NCI-H1436 (cell line): ENCODE measurements at places on chromosomes 2 and 18.

- DNase-seq, result no peak
Observed at GRCh38 chr2:205405752-205406151, 276.5 kb upstream of the NRP2 start.

GRCh38 chr2:70509565-70509964, 44.1 kb downstream of the TGFA start:
- no peak for DNase-seq

GRCh38 chr2:13193075-13193474, 476.3 kb downstream of the TRIB2 start:
- peak; percentile 8 for DNase-seq

GRCh38 chr2:99734236-99734635, 244.4 kb upstream of the REV1 start:
- no peak for DNase-seq

DNA sequence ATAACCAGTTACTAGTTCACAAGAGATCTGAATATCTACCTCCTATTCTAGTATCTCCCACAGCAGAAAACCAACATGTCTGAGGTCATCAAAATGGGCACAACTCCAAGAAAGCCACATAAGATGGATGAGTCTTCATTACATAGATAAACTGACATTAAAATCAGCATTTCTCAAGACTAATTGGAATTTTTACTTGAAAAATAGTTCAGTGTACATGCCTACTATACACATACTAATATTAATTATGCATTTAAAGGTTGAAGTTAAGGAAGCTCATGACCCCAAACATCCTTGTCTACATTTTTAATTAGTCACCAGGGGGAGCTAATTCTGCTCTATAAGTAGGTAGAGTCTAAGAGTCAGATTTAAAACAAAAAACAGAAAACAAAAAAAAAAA, 41.9 kb downstream of the ZNF521 start:
- no peak for DNase-seq

GRCh38 chr2:46485002-46485401, 5.6 kb downstream of the TMEM247 start:
- no peak for DNase-seq

GRCh38 chr18:55839343-55839742, 251.4 kb upstream of the TCF4 start:
- no peak for DNase-seq

DNA sequence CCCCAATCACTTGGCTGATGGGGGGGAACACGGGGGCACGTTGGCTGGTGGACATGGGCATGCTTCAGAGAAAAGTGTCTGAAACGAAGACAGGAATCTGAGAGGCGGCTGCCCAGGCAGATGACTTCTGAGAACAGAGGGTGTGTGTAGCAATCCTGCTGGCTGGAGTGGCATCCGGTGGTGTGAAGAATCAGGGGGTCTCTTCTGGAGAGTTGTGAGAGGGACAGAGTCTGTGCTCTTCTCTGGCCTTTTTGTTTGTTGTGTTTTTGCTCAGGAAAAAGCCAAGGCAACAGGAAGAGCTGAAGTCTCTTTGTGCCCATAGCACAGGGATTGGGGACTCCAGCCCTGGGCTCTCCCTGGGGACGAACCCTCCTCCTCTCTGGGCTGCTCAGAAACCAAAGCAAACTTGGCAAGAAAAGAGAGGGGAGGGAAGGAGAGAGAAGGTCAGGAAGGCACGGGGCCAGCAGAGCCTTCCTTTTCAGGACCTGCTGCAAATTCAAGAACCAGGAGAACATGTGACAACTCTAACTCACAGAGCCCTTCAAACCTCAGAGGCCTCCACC, 97.0 kb upstream of the SMAD2 start:
- no peak for DNase-seq

- DNase-seq, result no peak
Observed at GRCh38 chr2:160838147-160838546, 322.1 kb upstream of the TANK start.

GRCh38 chr2:56334622-56335021, 150.8 kb downstream of the CCDC85A start:
- DNase-seq, result no peak

- no peak for DNase-seq
Observed at GRCh38 chr2:136653861-136654260, 111.5 kb upstream of the THSD7B start.

GRCh38 chr2:30026091-30027055, 105.0 kb upstream of the ALK start:
- DNase-seq, result peak; percentile 6

DNA sequence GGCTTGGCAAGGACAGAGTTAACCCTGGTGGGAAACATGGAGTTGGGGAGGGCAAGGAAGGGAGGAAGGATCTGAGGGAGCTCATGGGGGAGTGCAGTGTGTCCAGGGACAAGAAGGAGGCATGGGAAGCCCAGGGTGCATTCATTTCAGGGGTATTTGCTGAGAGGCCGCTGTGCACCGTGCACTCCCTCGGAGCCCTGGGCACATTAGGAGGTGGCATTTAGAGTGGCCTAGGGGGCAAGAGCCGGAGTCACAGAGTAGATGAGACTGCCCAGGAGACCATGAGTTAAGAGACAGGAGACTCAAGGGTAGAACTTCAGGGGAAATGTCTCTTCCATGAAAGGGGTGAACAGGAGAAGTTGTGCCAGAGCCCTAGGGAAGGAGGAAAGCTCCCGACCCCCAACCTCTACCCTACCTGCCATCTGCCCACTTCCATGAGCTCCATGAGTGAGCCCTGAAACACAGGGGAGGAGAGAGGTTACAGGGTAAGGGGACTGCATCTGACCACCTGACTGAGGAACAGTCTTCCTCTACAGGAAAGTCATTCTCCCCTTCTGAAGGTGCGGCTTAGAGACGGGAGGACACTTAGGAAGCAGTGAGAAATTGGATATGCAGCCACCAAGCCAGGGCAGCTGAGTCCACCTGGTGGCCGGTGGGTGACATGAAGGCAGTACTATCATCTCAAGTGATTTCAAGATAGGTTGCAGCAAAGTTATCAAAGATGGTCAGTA, 58.5 kb upstream of the COPS8 start:
- DNase-seq, result peak; percentile 60

- no peak for DNase-seq
Observed at GRCh38 chr2:241852981-241853631, 5.6 kb downstream of the PDCD1 start.

DNA sequence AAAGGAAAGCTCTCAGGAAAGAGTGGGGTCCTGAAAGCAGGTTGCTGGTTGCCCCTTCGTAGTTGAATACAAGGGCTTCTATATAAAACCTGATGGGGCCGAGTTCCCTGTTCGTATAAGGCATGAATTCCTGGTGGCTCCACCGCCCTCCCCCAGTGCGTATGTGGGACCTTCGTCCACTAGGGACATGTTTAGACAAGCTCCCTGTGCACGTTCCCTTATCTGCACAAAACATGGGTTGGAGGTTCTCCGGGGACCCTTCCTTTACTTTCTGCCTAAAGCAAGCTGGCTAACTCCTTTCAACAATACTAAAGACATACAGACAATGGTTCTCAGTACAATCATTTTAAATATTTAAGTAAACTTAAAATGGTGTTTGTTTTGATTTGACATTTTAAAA, 8.0 kb downstream of the CLUL1 start:
- DNase-seq, result no peak

GRCh38 chr2:148615381-148615841, 29.1 kb upstream of the EPC2 start:
- no peak for DNase-seq

- no peak for DNase-seq
Observed at GRCh38 chr2:119252186-119253113, 28.8 kb downstream of the STEAP3 start.

- no peak for DNase-seq
Observed at GRCh38 chr2:62216113-62216512, 20.2 kb downstream of the B3GNT2 start.

DNA sequence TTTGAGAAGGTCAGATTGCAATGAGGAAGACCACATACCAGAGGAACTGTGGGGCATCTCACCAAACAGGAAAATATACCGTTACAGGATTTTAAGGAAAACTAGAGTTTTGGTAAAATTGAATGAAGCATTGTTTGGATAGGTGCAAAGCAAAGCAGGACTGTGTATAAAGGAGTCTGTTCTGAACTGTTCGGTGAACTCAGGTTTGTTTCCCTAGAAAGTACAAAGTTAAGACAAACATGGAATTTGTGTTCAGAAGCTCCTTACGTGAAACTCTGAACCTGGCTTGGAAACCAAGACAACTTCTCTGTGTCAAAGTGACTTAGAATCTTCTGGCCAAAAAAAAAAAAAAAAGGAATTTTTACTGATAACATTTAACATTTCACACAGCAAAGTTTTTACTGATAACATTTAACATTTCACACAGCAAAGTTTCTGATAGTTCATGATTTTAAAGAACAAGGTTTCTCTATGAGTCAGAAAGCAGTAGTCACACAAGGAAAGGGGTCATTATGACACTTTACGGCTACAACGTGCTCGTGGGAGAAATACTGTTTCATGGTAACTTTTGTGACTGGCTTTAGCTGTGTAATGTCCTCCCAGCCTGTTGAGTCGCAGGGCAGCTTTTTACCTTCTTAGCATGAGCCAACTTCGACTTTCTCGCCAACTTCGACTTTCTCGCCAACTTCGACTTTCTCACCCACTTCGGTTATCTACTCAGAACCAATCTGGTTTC, 21.2 kb upstream of the TET3 start:
- no peak for DNase-seq

- DNase-seq, result no peak
Observed at GRCh38 chr2:69926849-69927515, 12.1 kb downstream of the MXD1 start.

GRCh38 chr2:42569883-42570282, 1.5 kb downstream of the MTA3 start:
- no peak for DNase-seq

- no peak for DNase-seq
Observed at GRCh38 chr2:1450915-1451314, 37.7 kb downstream of the TPO start.

DNA sequence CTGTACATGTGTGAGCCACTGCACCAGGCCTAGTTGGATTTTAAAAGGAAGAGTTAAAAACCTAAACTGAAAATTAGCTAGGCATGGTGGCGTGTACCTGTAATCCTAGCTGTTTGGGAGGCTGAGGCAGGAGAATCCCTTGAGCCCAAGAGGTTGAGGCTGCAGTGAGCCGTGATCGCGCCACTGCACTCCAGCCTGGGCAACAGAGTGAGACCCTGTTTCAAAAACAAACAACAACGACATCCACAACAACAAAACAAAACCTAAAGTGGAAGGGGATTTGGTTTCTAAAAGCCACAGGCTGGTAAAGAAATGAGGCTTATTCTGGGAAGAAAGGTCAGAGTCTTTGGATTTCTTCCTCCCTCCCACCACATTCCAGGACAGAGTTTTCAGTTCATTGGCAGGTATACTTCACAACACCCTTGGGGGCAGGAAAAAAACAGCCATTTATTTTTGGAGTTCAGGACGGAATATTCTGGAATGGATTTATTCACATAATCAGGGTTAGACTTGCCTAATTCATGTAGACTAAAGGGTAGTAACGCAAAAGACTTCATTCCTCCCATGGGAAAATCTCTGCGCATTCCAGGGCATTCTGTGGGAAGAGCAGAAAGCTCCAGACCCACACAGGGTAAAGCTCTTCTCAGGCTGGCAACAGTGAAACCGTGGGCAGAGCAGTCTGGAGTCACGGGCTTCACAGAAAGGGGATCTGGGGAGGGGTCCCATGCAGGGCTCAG, 34.9 kb downstream of the TEX44 start:
- DNase-seq, result no peak

GRCh38 chr18:78936251-78937005, 43.2 kb upstream of the SALL3 start:
- no peak for DNase-seq

- no peak for DNase-seq
Observed at GRCh38 chr2:121288454-121289231, 3.6 kb upstream of the TFCP2L1 start.

GRCh38 chr18:22466608-22467395, 49.1 kb upstream of the CTAGE1 start:
- no peak for DNase-seq

- no peak for DNase-seq
Observed at GRCh38 chr2:24986372-24986771, 14.6 kb upstream of the DNAJC27 start.

- no peak for DNase-seq
Observed at GRCh38 chr18:61034580-61034979, 298.6 kb upstream of the CDH20 start.

- no peak for DNase-seq
Observed at GRCh38 chr18:46253498-46253897, 149.3 kb downstream of the HAUS1 start.

GRCh38 chr2:54586062-54586461, 129.9 kb downstream of the SPTBN1 start:
- DNase-seq, result no peak

GRCh38 chr2:105486762-105487141, 87.9 kb upstream of the FHL2 start:
- DNase-seq, result no peak

DNA sequence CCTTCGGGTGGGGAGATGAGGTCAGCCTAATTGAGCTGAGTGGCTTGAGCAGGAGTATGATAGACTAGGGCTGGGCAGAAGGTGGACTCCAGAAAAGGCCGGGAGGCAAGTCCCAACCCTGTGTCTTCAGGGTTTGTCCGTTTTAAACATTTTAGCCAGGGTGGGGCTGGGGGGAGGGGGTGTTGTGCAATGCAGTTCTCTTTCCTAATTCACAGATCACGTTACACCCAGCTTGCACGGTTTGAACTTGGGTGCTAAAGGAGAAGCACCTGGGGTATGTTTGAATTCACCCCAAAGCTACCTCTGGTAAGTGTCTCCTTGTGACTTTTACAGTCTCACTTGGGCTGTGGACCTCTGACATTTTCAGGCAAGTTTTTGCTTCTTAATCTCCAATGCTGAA, 233.3 kb downstream of the AGAP1 start:
- no peak for DNase-seq

- DNase-seq, result peak; percentile 50
Observed at GRCh38 chr2:176553685-176554100, 284.5 kb downstream of the MTX2 start.

DNA sequence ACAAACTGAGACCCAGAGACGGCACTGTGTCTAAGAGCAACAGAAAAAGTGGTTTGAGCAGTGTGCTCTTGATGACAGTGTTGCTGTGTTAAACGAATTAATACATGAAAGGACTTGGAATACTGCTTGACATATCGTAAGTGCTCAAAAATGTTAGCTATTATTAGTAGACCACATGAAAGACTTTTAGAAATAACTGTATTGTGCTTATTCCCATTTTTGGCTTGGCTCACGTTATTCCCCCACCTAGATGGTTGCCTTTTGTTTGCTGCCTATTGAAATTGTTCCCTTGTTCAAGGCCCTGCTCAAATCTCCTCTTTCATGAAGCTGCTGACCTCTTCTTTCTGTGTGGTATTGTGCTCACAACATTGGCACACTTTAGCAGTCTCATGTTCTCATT, 27.8 kb upstream of the C2orf74 start:
- no peak for DNase-seq

GRCh38 chr18:12362473-12363174, 14.4 kb downstream of the AFG3L2 start:
- DNase-seq, result no peak
